Stimulated activated CD4-positive, alpha-beta T cell treated with anti-CD3 and anti-CD28 coated beads, Interleukin-2, amount 100 ng/mL, for 24 hours (primary cell): ENCODE measurements at places on chromosomes 1 and 21.

- no peak for DNase-seq
Measured at GRCh38 chr21:39022863-39023693, 160.2 kb downstream of the PSMG1 start.

DNA sequence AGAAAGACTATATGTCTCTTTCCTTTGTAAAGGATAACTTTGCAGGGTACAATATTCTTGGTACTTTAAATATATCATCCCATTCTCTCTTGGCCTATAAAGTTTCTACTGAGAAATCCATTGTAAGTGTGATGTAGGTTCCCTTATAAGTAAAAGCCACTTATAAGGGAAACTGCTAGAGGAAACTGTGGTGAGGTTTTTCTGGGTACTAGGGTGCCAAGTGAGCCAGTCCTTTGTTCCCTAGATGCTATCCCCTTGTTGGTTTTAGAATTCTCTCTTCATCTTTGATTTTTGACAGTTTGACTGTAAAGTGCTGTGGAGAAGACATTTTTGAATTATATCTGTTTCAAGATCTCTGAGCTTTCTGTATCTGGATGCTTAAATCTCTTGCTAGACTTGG, 108.9 kb upstream of the NEK7 start:
- no peak for DNase-seq

- no peak for DNase-seq
Measured at GRCh38 chr1:117541003-117541402, 64.8 kb upstream of the TENT5C start.

DNA sequence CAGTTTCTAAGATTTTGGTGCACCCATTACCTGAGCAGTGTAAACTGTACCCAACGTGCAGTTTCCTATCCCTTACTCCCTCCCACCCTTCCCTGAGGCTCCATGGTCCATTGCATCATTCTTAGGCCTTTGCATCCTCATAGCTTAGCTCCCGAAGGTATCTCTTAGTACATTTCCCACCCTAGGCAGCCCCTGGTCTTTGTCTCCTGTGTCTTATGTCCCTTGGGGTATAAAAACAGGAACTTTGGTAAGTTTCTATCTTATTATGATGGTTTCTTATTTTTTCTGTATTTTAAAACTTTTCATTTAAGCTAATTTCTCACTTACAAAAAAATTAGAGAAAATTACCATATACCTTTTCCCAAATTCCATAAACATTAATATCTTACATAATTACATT, 78.1 kb downstream of the URB2 start:
- DNase-seq: no peak

- DNase-seq: no peak
Measured at GRCh38 chr1:162212713-162213112, 143.2 kb downstream of the NOS1AP start.

DNA sequence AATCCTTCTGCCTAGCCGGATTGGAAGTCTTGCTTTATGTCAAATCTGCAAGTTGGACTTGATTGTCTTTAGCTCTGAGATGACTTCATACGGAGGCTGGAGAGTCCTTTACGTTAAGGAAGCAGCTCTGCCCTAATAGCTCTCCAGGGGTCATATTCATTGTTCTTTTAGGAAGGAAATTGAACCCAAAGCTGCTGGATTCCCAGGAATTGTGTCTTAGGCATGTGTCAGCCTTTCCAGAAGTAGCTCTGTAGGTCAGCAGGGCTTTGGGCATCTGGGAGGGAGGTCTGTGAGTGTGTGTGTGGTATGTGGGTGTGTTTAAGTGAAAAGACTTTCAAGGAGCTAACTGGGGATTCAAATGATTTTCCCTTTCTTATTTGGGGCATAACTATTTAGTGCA, 82.4 kb downstream of the ABCA4 start:
- no peak for DNase-seq

DNA sequence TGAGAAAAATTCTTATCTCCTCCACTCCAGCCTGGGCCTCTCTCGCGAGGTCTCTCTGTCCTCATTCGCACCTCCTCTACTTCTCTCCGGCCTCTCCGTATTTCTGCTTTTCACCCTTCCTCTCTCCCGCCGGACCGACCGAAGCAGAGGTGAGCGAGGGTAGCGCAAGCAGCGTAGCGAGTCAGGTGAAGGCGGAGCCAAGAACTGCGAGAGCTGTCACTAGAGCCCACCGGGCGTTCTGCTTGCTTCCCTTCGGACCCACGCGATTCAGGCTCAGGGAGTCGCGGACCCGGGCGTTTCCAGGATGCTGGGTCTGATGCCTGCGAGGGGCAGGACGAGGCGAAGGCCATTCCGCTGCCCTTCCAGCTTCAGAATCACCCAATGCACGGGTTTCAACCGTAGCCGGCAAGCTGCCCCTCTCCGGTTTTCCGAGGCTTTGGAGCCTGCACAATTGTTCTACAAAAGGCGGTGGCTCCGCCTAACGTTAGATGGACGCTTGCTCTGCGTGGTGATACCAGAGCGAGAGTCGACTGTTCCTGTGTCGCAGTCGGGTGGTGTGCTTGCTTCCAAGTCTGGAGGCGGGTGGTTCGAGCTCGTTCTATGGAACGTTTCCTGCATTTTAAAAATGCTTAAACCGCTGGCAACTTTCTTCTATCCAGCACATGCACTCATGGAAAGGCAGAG, 310.2 kb downstream of the FAM72C start:
- no peak for DNase-seq

DNA sequence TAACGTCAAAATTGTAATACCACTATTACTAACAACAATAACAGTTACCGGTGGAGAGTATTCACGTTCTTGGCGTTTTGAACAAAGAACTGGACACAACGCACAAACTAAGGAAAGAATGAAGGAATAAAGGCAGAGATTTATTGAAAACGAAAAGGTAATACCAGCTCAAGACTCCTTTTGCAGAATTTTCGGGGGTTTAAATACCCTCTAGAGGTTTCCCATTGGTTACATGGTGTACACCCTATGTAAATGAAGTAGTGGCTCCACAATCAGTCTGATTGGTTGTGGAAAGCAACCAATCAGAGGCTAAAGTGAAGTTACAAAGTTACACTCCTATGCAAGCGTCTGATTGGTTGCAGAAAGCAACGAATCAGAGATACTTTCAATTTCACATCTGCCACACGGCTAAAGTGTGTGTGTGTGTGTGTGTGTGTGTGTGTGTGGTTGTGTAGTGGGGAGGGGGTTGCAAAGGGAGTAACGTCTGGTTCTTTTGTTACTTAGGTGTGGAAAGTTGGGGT, 1.1 kb upstream of the GTF2B start:
- no peak for DNase-seq

GRCh38 chr21:37557261-37557950, 190.8 kb downstream of the DYRK1A start:
- no peak for DNase-seq

GRCh38 chr1:166920561-166921475, 44.8 kb upstream of the TADA1 start:
- DNase-seq: peak; percentile 28

DNA sequence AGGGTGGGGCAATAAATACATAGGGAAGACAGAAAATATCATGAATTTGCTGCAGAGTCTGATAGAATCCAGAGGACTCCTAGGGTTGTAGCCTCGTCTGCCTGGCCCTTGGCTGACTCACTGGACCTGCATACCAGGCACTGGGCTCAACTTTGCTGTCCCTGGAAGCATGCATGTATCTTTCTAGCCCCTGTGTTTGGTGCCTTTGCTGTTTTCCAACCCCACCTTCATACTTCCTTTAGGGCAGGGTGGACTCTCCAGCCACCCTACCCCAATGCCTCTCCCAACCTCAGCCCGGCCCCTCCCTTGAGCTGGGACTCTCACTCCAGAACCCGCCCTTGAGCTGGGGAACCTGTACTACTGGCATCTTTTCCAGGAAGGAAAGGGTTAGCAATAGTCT, 1.2 kb downstream of the RAB25 start:
- no peak for DNase-seq

DNA sequence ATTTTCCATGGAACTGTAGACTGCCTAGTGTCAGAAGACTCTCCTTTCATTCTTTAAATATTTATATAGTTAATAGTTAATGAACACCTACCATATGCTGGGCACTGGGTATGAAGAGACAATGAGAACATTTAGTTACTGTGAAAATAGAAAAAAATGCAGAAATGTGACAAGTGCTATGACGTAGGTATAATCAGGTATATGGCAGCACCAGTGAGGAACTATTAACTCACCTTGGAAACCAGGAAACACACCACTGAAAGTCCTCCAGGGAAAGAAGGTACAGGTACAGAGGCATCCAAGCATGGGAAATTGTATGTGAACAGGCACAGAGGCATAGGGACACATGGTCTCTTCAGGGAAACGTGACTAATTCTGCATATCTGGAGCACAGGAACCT, 42.3 kb downstream of the DPT start:
- no peak for DNase-seq

- DNase-seq: no peak
Measured at GRCh38 chr1:184193451-184193850, 141.9 kb downstream of the TSEN15 start.
